Activated naive CD8-positive, alpha-beta T cell treated with anti-CD3 and anti-CD28 coated beads, Interleukin-2, amount 10 ng/mL, durations not matched to agents 7 days and 5 days (primary cell): ENCODE measurements at places on chromosomes 2 and 18. TPM values are rescaled to one million over a fixed set of nuclear protein-coding genes. Genes with fewer than 3 reads are reported as not detected.
A peak's percentile ranks its signal among the peaks of the same experiment; 100 is the strongest.

DNA sequence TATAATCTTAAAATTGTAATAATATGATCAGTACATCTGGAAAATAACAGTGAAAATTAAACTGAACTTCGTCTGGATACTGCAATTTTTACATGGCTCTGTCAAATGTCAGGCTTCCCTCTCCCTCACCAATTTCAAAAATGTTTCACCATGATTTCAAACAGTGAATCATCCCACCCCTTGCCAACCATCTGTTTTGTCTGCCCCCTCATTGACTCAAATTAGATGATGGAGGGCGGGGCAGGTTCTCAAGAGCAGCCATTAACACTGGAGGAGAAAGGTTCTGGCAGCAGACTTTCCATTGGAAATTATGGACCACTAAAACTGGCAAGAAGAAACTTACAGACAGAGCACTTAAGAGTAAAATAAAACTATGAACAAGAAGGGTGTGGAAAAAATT, 1195.7 kb upstream of the ZEB2 start:
- H3K4me1 ChIP-seq = no peaks in the 10 kb centered on the region
- no peak overlapping the region for H3K4me3 ChIP-seq
- no peaks in the 10 kb centered on the region for H3K27me3 ChIP-seq
- H3K36me3 ChIP-seq = no peaks in the 10 kb centered on the region

DNA sequence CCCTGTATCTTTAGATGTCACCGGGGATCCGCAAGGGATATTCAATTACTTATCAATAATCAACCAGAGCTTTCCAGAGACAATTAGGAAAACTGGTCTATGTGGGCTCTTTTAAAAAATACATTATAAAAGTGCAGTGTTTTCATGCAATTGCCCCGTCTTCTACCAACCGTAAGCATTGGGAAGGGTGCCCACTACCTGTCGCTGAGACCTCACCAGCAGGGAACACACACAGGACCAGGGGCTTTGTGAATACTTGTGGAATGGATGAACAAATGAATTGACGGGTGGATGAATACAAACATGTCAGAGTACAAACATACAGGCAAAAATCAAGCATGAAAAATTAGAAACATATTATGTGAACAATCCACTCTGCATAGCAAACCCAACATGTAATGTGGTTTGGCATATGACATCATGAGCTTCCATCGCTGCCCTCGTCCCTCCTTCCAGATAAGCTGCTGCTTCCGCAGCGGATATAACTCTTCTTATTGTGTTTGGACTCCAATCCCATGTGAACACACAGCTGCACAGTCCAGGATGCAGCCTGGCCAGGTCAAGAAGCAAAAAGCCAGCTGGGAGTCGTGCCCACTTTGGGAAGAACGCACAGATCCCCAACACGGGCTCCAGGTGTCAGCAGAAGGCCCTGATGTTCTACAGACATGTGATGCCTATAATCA, 5.3 kb downstream of the FHL2 start:
- DNase-seq = no peak
- peaks cover 2% of the 10 kb centered on the region for H3K4me1 ChIP-seq
- H3K4me3 ChIP-seq = no peak overlapping the region
- H3K27ac ChIP-seq = no peak overlapping the region
- H3K36me3 ChIP-seq = peaks cover 2% of the 10 kb centered on the region
- peaks cover 18% of the 10 kb centered on the region for H3K27me3 ChIP-seq

- H3K4me3 ChIP-seq = no peak overlapping the region
- no peaks in the 10 kb centered on the region for H3K27me3 ChIP-seq
- H3K4me1 ChIP-seq = peaks cover 2% of the 10 kb centered on the region
- no peak for DNase-seq
These were observed 66.7 kb upstream of the DNAJC10 start for GRCh38 chr2:182649316-182649715.

DNA sequence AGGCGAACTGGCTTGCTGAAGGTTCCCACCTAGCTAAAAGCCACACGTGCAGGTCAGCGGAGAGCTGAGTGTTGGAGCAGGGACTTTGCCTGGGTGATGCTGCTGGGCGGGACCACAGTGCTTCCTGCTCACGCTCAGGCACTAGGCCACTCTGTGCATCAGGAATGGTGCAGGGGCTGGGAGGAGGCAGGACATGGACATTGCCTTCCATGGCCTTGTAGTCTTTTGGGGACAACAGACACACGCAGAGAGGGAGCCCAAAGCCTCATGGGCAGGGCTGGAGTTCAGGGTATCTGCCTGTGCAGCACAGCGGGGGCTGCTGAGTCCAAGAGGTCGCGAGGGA, 207.2 kb downstream of the ZBTB7C start:
- no peaks in the 10 kb centered on the region for H3K4me1 ChIP-seq
- DNase-seq = no peak
- H3K27me3 ChIP-seq = peaks cover 25% of the 10 kb centered on the region
- H3K27ac ChIP-seq = no peak overlapping the region
- no peaks in the 10 kb centered on the region for H3K36me3 ChIP-seq
- no peak overlapping the region for H3K4me3 ChIP-seq

GRCh38 chr18:42268798-42269197, 313.8 kb downstream of the PIK3C3 start:
- no peaks in the 10 kb centered on the region for H3K36me3 ChIP-seq
- no peak overlapping the region for H3K27ac ChIP-seq
- DNase-seq = no peak
- H3K27me3 ChIP-seq = no peaks in the 10 kb centered on the region

- H3K27me3 ChIP-seq = no peaks in the 10 kb centered on the region
- no peak overlapping the region for H3K27ac ChIP-seq
- DNase-seq = no peak
These were observed 38.3 kb upstream of the EPB41L3 start for GRCh38 chr18:5582076-5582475.

- peaks cover 6% of the 10 kb centered on the region for H3K4me1 ChIP-seq
- no peak overlapping the region for H3K4me3 ChIP-seq
- no peak for DNase-seq
- H3K27me3 ChIP-seq = no peaks in the 10 kb centered on the region
These were observed 7.0 kb downstream of the ASTL start for GRCh38 chr2:96131152-96131812.

DNA sequence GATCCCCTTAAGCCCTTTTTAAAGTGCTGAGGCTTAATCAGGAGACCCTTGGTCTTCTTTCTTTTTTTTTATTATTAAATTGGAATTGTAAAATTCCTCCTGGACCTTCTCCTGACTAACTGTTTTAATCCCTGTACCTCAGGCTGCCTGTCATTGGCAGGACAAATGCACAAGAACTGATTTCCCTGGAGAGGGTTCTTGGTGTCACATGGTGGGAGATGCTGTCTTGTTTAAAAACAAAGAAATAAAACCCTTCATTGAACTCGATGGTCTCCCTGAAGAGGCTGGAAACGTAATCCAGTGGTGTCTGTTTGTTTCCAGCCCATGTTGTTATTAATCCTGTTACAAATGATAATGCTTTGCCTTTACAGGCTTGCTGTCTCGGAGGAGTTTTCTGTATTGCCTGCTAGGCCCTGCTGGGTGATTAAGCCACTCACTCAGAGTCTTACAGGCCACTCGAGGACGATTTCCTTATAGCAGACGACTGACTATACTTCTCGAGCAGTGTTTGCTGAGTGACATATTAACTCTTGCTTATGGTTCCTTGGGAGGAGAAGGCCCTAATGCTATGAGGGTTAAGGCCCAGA, 100.5 kb upstream of the MGAT5 start:
- H3K4me1 ChIP-seq = peaks cover 6% of the 10 kb centered on the region
- DNase-seq = no peak
- no peak overlapping the region for H3K4me3 ChIP-seq
- H3K36me3 ChIP-seq = peaks cover 15% of the 10 kb centered on the region
- no peak overlapping the region for H3K27ac ChIP-seq
- H3K27me3 ChIP-seq = no peaks in the 10 kb centered on the region

DNA sequence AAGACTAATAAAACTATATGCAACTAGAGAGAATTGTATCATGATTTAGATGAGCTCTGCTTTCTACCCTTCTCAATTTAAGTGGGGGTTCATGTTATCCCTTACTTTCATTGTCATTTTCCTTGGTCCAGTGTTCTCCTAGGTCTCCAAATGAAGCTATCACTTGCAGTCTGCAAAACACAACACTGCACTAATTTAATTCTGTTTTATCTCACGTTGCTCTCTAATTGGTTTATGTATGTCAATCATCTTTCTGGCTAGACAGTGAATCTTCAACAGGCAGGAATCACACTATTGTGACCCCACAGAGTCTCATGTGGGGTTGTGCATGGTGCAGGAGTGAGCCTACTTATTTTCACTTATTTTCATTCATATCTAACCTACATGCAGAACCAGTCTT, 348.3 kb upstream of the SYT4 start:
- no peak for DNase-seq
- H3K36me3 ChIP-seq = no peaks in the 10 kb centered on the region
- peaks cover 2% of the 10 kb centered on the region for H3K27me3 ChIP-seq
- H3K4me3 ChIP-seq = no peak overlapping the region
- H3K4me1 ChIP-seq = no peaks in the 10 kb centered on the region

DNA sequence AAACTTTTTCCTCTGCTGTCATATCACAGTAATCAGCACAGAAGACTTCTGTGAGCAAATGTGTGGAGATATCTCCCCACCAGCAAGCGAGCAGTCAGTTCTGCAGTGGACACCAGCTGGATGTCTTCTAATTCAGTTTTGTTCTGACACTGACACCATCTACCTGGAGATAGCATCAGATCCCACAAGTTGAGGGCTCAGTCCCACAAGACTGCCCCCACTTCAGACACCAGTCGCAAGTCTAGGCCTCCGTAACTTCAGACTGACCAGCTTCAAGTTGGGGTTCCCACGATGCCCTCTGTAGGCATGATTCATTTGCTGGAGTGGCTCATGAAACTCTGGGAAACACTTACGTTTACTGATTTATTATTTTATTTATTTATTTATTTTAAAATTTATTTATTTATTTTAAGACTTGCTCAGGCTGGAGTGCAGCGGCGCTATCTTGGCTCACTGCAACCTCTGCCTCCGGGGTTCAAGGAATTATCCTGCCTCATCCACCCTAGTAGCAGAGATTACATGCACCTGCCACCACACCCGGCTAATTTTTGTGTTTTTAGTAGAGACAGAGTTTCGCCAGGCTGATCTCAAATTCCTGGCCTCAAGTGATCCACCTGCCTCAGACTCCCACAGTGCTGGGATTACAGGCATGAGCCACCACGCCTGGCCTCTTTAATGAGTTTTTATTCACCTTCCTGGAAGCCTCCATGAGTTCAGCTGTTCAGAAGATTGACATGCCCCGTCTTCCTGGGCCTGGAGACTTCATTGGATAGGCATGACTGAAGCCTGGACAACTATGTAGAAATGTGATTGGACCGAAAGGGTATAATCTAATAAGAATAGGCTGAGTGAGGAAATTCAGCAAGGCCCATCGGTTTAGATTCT, 55.7 kb downstream of the PAPOLG start:
- H3K27ac ChIP-seq = no peak overlapping the region
- H3K36me3 ChIP-seq = peaks cover 3% of the 10 kb centered on the region
- no peaks in the 10 kb centered on the region for H3K27me3 ChIP-seq

- DNase-seq = no peak
- no peak overlapping the region for H3K4me3 ChIP-seq
- no peak overlapping the region for H3K27ac ChIP-seq
- no peaks in the 10 kb centered on the region for H3K27me3 ChIP-seq
- H3K4me1 ChIP-seq = peaks cover 3% of the 10 kb centered on the region
These were observed 105.6 kb upstream of the RFX8 start for GRCh38 chr2:101580528-101580927.

GRCh38 chr2:131040661-131041401, 52.4 kb downstream of the FAM168B start:
- no peak for DNase-seq
- H3K36me3 ChIP-seq = peaks cover 3% of the 10 kb centered on the region
- H3K27ac ChIP-seq = peak overlapping the region; percentile 91
- H3K4me1 ChIP-seq = peaks cover 17% of the 10 kb centered on the region
- peaks cover 8% of the 10 kb centered on the region for H3K27me3 ChIP-seq

GRCh38 chr2:132564065-132564464, 105.9 kb downstream of the LYPD1 start:
- no peak for DNase-seq
- no peak overlapping the region for H3K4me3 ChIP-seq
- no peaks in the 10 kb centered on the region for H3K27me3 ChIP-seq
- no peaks in the 10 kb centered on the region for H3K36me3 ChIP-seq
- no peaks in the 10 kb centered on the region for H3K4me1 ChIP-seq
- H3K27ac ChIP-seq = no peak overlapping the region

GRCh38 chr2:237700512-237701032, 73.2 kb downstream of the LRRFIP1 start:
- peak; percentile 55 for DNase-seq
- H3K4me3 ChIP-seq = peak overlapping the region; percentile 82
- H3K27ac ChIP-seq = peak overlapping the region; percentile 92
- peaks cover 83% of the 10 kb centered on the region for H3K4me1 ChIP-seq
- H3K36me3 ChIP-seq = peaks cover 18% of the 10 kb centered on the region

DNA sequence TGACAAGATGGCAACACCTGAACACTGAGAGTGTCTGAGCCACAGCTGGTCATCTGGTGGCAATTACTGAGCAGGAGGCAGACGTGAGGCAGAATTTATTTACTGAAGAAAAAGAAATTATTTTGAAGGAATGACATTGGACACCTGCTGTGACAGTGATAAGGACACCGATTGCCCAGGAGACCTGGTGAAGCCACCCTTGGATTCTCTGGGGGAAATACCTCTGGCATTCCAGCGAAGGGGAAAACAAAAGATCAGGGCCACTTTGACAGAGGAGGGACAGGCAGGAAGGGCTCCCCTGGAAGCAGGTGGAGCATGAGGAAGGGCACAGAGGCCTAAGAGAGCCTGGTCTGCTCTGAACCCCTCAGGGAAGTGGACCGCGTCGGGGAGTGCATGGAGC, 85.4 kb upstream of the ALPP start:
- H3K36me3 ChIP-seq = peaks cover 3% of the 10 kb centered on the region
- H3K4me3 ChIP-seq = no peak overlapping the region
- peak overlapping the region; percentile 57 for H3K27ac ChIP-seq
- no peak for DNase-seq
- H3K4me1 ChIP-seq = peaks cover 14% of the 10 kb centered on the region
- H3K27me3 ChIP-seq = no peaks in the 10 kb centered on the region

GRCh38 chr2:29452036-29452435, 336.8 kb downstream of the CLIP4 start:
- DNase-seq = no peak
- peaks cover 14% of the 10 kb centered on the region for H3K27me3 ChIP-seq
- H3K27ac ChIP-seq = no peak overlapping the region
- no peaks in the 10 kb centered on the region for H3K4me1 ChIP-seq

DNA sequence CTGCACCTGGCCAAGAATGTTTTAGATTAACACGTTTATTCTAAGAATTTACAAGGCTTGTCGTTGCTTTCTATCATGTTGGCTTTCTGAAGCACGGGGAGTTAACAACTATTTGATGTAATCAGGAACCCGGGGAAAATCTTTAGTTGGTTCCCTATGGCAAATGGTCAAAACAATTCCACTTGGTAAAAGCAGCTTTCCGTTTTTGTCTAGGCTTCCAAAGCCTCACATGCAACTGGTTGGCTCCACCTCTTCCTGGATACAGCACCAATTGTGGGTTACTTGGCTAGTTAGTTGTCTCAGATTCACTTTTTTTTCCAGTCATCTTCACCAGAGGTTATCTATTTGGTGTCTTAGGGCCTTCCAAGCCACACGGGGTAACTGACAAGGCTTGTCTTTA, 2.8 kb downstream of the COLEC12 start:
- H3K4me1 ChIP-seq = no peaks in the 10 kb centered on the region
- H3K36me3 ChIP-seq = no peaks in the 10 kb centered on the region
- no peak overlapping the region for H3K27ac ChIP-seq
- H3K4me3 ChIP-seq = no peak overlapping the region

PAX8 gene
- 3.2 TPM for total RNA-seq

DNAJC5G gene
- total RNA-seq = not detected

COL5A2 gene
- total RNA-seq = 2.2 TPM

GCG gene
- not detected for total RNA-seq

SAG gene
- total RNA-seq = not detected

GTF2A1L gene
- not detected for total RNA-seq

SNRNP200 gene
- total RNA-seq = 201 TPM

ITGAV gene
- 7.5 TPM for total RNA-seq

DNER gene
- total RNA-seq = not detected
